ENCODE measurements at places on chromosomes 3 and 15.

GRCh38 chr3:61683549-61684236, 122.3 kb downstream of the PTPRG start:
- no peak for DNase-seq

- no peak for DNase-seq
Observed at GRCh38 chr3:35028157-35028556, 611.2 kb upstream of the ARPP21 start.

DNA sequence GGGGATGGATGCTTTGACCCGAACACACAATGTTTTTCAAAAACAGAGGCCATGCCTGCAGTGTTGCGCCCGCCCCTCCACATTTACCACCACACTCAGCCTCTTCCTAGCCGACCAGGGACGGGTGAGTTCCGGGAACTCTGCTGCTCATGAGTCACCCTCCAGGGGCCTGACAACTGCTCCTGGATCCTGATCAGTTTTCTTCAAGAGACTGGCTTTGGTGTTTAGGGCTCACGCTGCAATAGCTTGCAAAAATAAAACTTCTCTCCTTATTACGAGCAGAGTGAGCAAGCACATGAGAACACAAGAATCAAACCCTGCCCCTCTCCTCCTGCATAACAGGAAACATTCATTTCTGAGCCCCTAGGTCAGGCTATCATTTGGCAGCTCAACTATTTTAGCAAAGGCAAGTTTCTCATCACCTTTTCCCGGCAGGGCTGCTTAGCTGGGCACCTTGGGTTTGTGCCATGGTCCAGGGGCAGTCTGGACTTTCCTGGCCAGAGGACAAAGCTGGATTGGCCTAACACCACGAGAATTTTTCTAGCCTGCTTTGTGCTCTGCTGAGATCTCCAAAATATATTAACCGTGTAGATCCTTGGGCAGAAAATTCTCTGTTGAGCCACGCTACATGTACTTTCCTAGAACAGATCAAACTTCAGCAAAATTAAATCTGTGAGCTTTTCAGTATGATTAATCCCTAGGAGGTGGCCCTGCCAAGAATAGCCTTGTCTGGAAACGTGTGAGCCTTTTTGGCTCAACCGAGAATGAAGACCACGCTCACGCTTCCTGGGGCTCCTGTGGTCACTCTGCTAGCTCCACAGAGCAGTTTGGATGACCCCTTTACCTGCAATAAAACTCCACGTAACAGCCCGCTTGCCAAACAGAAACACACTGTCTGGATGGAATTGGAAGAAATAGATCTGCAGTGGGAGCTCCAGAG, 52.7 kb upstream of the SPATA12 start:
- DNase-seq = peak; percentile 72

GRCh38 chr3:183745300-183746098, 47.9 kb downstream of the YEATS2 start:
- no peak for DNase-seq

DNA sequence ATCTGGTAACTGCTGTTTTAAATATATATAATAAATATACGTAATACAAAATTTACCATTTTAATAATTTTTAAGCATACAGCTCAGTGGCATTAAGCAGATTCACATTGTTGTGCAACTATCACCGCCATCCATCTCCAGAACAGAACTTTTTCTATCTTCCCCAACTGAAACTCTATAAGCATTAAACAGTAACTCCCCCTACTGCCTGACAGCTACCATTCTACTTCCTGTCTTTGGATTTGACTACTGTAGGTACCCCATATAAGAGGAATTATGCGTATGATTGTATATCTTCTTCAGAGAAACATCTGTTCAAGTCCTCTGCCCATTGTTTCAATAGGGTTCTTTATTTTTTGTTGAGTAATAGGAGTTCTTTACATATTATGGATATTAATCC, 36.8 kb downstream of the EID1 start:
- no peak for DNase-seq

- DNase-seq = no peak
Observed at GRCh38 chr3:55180161-55180560, 252.3 kb upstream of the LRTM1 start.

DNA sequence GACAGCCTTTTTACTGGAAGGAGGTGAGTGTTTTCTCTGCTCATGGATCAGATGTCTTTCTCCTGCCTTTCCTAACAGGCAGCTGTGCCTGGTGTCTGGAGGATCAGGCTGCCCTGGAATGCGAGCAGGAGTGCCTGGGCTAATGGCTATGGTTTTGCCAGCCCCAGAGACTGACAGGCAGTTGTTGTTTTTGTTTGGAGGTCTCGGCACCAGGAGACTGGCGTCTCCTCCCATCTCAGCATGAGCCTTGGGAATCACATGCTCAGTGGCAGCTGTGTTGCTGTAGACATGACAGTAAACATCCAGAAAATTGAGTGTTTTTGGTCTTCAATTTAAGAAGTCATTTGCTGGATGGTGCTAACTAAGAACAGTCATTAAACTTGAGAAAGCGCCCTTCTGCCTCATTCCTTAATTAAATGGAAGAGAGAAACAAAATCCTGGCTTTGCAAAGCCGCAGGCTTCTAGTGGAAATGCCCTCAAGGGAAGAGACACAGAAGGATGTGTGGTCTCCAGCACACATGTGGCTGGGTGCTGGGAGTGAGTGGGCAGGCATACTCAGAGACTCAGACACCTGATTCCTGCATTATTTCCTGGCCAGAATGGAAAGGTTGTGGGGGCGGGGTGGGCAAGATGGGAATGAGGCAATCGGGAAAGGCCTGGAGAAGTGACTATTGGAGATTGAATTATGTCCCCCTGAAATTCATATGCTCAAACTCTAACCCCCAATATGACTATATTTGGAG, 97.0 kb upstream of the NMNAT3 start:
- peak; percentile 24 for DNase-seq

DNA sequence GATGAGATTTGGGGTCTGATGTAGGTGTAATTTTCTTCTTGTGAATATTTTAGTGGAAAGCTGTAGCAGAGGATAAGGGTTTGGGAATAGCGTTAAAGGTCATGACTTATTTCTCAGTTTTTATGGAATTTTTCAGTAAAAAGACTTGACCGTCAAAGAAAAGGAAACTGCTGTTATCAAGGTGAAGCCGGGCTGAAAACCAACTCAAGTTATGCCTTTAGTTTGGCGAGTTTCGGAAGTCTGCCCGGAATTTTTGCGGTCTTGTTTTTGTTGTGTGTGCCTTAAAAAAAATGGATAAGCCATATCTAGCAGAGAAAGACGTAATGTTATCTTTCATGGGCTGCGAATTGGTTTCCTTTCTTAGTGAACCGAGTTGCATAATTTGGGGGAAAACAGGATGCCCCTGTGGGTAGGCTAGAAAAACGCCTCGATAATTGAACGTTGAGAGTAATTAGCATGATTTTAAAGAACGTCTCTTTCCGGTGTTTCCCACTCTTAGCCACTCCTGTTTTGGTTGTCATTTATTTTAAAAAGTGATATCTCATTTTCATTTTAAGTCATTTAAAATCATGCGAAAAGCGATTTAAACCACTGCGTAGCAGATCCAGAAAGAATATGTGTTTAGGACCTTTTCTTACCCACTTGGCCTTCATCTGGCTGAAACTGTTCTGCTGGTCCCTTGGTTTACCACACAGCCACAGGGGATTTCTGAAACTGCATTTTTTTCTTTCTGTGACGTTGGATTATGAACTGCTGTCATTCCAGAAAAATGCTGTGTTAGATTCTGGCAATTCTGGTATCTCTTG, 1.1 kb downstream of the NFKBIZ start:
- DNase-seq = peak; percentile 51

- DNase-seq = no peak
Observed at GRCh38 chr3:72368331-72368975, 479.8 kb downstream of the SHQ1 start.

- no peak for DNase-seq
Observed at GRCh38 chr3:2061360-2061759, 37.3 kb upstream of the CNTN4 start.

DNA sequence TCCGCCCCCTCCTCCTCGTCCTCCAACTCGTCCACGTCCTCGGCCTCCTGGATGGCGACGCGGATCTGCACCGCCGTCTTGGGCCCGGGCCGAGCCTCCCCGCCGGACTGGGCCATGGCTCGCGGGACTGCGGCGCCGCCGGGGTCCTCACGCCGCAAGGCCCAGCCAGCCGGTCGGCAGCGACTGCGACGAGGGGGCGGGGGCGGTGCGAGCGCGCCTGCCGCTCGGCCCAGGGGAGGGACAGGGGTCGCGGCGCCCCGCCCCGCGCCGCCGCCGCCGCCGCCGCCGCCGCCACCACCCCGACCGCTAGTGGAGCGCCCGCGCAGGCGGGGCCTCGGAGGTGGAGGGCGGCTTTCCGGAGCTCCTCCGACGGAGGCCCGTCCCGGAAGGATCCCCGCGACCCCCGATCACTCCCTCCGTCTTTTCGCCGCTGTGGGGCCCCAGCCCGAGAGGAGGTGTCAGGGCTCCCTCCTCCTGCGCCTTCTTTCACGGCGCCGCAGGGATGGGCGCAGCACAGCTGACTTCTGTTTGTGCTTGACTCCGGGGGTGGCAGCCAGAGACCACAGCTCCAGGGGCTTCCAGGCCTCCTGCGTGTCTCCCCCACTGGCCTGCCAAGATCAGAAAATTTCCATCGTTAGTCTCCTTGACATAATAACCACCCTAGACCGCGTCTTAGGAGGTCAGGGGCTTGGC, at the start of gene LARP6:
Gene LARP6, minus strand, starts transcription at position 185 of the 693 bp plus-strand sequence. Its CDS starts 69 bp downstream, at position 116.
- peak; percentile 69 for DNase-seq

DNA sequence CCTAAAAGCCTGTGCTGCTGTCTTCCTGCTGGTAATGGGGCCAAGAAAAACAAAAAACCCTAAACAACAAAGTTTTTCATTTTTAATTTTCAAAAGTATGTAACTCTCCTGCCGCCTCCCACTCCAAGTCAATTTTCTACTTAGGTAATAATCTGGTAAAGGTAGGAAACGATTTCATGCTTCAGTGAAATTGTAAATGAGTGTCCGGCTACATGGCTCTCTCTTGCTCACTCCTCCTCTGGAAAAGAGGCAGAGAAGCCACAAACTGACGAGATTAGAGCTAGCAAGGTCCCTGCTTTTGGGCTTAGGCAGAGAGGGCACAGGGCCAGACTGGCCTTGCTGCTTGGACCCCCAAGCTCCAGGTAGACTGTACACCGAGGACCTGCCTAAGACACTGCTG, 23.5 kb downstream of the KLHL25 start:
- no peak for DNase-seq

DNA sequence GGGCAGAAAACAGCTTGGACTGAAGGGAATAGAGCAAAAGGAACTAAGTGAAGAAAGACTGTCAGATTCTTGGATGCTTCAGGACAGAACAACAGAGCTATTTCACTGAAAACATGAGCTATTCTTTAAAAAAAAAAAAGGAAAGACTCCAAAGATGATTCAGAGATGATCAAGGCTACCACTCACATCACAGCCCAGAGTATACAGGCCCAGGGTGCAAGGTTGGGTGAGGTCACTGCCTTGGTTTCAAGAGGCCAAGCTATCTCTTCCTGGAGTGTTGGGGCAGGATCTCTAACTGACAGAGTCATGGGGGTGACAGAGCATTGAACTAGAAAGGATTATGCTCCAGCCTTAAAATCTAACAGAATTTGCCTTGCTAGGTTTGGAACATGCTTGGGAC, 118.1 kb downstream of the AGBL1 start:
- DNase-seq = no peak

DNA sequence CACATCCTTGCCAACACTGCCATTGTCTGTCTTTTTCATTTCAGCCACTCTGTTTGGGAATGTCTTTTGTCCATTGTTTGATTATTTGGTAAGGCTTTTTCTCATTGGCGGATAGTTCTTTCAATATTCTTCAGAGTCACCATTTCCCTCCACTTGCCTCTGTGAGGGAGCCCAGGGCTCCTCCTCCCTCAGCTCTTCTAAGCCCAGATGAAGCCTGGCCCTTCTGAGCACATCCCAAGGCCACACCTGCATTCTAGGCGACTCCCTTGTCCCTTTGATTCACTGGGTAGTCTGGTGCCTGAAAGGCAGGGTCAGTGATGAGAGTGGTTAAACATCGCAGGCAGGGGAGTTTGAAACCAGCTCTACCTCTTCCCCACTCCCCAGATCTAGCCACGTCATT, 12.4 kb upstream of the LTF start:
- DNase-seq = no peak

GRCh38 chr3:65597952-65598413, 440.7 kb downstream of the MAGI1 start:
- no peak for DNase-seq

GRCh38 chr15:37107071-37107743, 6.9 kb upstream of the MEIS2 start:
- DNase-seq = no peak

- DNase-seq = no peak
Observed at GRCh38 chr3:184423561-184423960, 43.7 kb downstream of the CHRD start.

DNA sequence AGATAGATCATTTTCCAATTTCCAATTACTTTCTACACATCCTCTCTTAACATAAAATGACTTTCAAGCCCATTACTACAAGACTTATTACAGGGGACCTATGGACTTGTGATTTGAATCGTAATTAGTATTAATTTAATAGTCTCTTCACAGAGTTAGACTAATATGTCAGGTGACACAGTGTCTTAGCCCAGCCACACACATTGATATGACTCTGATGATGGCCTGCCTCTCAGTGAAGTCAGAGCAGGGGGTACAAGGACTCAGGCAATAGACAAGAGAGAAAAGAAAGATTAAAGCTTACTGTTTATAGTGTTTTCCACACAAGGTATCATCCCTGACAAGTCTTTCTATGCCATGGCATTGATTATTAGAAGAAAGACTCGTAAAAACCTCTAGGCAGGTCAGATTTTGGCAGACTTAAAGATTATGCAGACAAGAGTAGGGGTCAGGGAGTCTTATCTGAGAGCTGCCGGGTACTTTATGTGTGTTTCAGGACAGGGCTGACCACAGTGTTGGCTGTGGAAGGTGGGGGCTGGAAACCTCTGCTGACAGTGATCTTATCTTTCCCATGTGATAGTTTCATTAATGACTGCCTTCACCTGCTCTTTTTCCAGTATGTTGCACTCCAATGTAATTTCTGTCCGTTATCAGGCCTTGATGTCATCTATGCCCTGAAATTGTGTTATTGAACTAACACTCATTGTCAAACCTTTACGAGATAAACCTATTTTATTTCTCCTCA, 50.1 kb downstream of the B3GALNT1 start:
- DNase-seq = no peak

- no peak for DNase-seq
Observed at GRCh38 chr3:22326305-22326704, 575.3 kb upstream of the ZNF385D start.

GRCh38 chr3:171832989-171833388, 10.2 kb upstream of the TMEM212 start:
- no peak for DNase-seq

- DNase-seq = peak; percentile 9
Observed at GRCh38 chr3:167684388-167684993, 30.7 kb upstream of the WDR49 start.

- DNase-seq = no peak
Observed at GRCh38 chr3:7536921-7537320, 676.0 kb downstream of the GRM7 start.

- no peak for DNase-seq
Observed at GRCh38 chr3:167898091-167898490, 162.6 kb downstream of the SERPINI1 start.

GRCh38 chr15:33908406-33908805, 59.9 kb upstream of the CHRM5 start:
- peak; percentile 23 for DNase-seq

- no peak for DNase-seq
Observed at GRCh38 chr3:188860147-188860546, 311.6 kb upstream of the TPRG1 start.

GRCh38 chr15:50750227-50750705, 15.2 kb downstream of the SPPL2A start:
- no peak for DNase-seq

GRCh38 chr3:140906785-140907184, 34.9 kb upstream of the SLC25A36 start:
- DNase-seq = no peak

- no peak for DNase-seq
Observed at GRCh38 chr3:127005864-127006500, 23.1 kb downstream of the PLXNA1 start.

GRCh38 chr3:72997421-72997961, 880 bp downstream of the PPP4R2 start:
- DNase-seq = peak; percentile 55

All from hepatic stellate cell (primary cell).